K562 (cell line): ENCODE measurements at places on chromosomes 11 and 22.

- no peak for DNase-seq
Measured at GRCh38 chr11:102438311-102439062, 14.1 kb downstream of the TMEM123 start.

GRCh38 chr11:123751781-123752180 lies 2.5 kb downstream of the OR6X1 start:
- DNase-seq: no peak

DNA sequence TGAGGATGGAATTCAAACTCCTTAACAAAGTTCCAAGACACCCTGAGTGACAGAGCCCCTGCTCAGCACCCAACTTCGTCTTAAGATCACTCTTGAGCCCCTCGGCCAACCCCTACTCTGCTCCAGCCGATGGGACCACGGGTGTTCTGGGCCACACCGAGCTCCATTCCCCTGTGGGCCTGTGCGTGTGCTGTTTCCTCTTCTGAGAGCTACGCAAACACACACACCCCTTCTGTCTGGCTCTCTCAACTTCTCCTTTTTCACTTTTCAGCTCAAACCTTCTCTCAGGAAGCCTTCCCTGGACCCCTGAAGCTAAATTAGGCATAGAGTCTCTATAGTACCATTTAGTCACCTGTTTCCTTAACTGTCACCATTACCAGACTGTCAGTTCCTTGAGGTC lies 37.5 kb upstream of the NNMT start:
- DNase-seq: no peak

- no peak for DNase-seq
Measured at GRCh38 chr11:16833026-16833425, 94.6 kb downstream of the C11orf58 start.

GRCh38 chr11:35873721-35874120 lies 70.1 kb upstream of the LDLRAD3 start:
- DNase-seq: no peak

DNA sequence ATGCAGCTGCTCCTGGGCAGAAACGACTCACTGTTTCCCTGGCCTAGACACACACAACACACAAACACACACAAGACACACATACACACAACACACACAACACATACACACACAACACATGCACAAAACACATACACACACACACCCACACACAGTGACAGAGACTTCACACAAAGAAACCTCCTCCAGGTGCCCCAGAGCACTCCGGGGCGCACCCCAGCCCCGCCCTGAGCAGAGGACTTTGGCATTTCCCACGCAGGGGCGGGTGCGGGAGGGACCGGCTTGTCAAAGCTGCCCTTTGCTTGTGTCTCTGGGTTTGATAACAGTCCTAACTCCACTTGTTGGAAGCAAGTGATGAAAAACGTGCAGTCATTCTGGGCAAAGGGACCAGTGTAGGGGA lies 6.5 kb downstream of the APOBEC3A start:
- DNase-seq: no peak

- no peak for DNase-seq
Measured at GRCh38 chr11:82750643-82751139, 17.0 kb upstream of the FAM181B start.

DNA sequence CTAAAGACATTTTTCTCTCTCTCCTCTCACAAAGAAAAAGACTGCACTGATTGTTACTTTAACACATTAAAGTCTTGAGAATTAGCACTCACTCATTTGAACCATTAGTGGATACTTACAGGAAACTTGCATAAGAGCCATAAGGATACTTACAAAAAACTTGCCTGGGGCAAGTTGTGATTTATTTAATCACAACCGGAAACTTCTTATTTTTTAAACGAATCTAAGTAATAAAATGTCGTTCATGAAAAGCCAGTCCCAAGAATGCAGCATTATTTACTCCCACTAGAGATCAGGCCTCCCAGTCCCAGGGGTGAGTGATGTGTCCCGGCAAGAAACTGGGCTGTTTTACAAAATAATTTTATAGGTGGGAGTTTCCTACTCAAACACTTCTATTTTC lies 59.3 kb upstream of the TTC12 start:
- no peak for DNase-seq
